Body of pancreas (tissue), 4 donors: ENCODE measurements at places on chromosomes 7 and 10. TPM values are rescaled to one million over a fixed set of nuclear protein-coding genes. Genes with fewer than 3 reads are reported as not detected.

The PIP gene
- total RNA-seq: not detected

The PIK3AP1 gene
- total RNA-seq: 37.2 TPM

The GLCCI1 gene
- total RNA-seq: 8.3 TPM

The DDX56 gene
- total RNA-seq: 54.1 TPM

DNA sequence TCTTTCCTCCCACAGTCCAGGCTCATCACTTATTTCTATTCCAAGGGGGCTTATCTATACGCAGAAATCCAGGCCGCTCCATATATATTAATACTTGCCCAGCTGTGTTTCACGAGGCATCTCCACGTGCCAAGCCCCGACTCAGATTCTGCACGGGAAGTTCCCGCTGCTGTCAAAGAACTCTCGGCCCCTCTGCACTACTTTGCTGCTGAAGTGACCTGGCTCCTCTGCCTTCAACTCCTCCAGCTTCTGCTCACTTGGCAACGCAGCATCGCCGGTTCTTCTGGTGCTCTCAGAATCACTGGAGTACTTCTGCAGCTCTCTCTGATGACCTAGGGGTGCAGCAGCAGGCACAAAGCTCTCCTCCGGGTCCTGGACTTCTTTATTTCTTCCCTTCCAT, 9.7 kb upstream of the CHST12 start:
- no peak for DNase-seq

- DNase-seq: no peak
Measured at GRCh38 chr10:113132591-113133121, 182.6 kb downstream of the TCF7L2 start.

GRCh38 chr7:106019470-106019820, 56.4 kb downstream of the CDHR3 start:
- no peak for DNase-seq

GRCh38 chr7:34991938-34992840, 45.1 kb downstream of the DPY19L1 start:
- DNase-seq: no peak

DNA sequence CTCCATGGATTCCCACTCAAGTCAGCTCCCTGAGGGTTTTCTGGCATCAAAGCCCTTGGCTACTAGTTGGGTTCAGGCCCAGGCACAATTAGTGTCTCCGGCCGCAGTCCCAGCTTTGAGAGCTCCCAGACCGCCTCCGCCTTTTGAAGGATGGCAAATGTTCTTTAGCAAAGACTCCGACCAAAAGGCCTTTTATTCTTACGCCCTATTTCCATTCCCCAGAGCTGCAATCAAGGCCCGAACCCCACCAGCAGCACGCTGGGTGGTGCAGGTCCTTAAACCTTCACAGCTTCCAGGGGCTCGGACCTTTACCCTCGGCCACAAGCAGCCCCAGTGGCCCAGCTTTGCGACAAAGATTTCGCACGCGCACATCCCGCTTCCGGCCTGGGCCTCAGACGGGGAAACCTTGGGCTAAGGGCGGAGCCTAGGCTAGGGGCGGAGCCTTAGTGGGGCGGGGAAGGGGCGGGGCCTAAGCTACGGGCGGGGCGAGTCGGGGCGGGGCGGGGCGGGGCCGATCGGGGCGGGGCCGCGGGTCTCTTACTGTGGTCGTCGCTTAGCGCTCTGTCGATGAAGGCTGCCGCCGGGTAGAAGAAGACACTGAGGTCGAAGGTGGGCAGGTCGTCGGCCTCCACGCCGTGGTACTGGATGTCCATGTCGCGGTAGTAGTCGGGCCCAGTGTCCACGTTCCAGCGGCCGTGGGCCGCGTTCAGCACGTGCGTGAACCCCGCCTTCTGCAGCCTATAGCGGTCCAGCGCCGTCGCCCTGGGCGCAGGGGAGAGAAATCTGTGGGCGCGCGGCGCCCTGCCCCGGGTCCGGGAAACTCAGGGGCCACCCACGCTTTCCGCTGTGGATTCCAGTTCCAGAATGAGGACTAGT, 68.0 kb upstream of the SAMD8 start:
- DNase-seq: no peak

DNA sequence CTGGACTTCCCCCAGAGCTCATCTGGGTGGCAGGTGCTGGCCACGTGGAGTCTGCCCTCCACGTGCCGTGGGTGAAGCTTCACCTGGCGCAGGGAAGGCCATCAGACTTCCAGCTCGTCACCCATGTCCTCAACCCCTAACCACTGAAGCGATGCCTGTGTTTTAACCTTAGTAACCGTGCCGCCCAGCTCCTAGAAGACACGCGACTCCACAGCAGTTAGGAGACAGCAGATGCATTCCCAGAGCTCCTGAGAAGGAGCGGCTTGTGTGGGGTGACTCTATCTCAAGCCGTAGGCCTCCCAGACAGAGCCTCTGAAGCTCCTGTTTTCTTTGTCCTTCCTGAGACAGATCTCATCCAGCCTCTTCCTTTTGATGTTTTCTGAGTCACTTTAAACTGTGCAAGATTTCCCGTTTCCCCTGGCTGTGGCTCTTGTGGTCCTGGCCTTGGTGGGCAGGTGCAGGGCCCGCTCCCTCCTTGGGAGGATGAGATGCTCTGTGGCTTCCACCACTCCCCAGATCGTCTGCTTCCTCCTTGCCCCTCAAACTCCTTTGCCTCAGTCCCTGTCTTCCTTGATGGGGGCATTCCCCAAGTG, 41.4 kb upstream of the AP5Z1 start:
- DNase-seq: no peak

DNA sequence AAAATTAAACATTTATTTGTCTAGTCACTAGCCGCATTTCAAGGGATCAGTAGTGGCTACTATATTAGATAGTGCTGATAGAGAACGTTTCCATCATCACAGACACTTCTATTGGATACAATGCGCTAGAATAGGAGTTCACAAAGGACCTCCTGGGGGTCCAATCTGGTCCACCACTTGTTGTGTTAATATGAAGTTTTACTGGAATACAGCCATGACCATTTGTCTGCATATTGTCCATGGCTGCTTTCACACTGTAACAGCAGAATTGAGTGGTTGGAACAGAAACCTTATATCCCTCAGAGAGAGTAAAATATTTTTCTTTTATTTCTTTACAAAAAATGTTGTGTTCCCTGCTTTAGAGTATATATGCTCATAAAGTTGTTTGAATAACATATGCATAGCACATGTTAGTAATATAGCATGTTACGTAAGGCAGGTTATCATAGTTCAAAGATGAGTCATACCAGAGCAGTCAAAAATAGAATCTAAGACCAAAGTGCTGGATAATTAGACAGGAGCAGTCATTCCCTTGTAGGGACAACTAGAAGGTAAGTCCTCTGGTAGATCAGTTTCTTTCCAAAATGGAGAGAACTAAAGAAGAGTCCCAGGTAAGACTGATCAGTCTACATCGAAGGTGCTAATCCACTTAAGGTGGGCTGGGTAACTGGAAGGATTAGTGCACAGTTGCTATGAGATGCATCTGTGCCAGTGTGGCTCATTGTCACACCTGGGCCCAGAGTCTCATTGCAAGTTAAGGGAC, 14.9 kb downstream of the BZW2 start:
- no peak for DNase-seq

GRCh38 chr10:75209086-75209920, 1.3 kb upstream of the VDAC2 start:
- no peak for DNase-seq
